ENCODE measurements at places on chromosomes 12 and 14.
A peak's percentile ranks its signal among the peaks of the same experiment; 100 is the strongest.

DNA sequence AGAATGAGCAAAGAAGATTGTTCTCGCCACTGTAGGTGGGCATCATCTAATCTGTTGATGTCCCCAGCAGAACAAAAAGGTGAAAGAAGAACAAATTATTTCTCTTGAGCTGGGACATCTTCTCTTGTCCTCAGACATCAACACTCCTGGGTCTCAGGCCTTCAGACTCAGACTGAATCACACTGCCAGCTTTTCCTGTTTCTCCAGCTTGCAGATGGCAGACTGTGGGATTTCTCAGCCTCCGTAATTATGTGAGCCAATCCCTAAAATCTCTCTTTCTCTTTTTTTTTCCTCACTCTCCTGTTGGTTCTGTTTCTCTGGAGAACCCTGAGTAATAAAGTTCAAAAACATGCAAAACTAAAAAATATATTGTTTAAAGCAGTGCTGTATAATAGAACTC lies 3.7 kb upstream of the TMPRSS12 start:
- no peak for DNase-seq

GRCh38 chr14:24418492-24418873 lies 11.0 kb downstream of the CBLN3 start:
- no peak for DNase-seq

DNA sequence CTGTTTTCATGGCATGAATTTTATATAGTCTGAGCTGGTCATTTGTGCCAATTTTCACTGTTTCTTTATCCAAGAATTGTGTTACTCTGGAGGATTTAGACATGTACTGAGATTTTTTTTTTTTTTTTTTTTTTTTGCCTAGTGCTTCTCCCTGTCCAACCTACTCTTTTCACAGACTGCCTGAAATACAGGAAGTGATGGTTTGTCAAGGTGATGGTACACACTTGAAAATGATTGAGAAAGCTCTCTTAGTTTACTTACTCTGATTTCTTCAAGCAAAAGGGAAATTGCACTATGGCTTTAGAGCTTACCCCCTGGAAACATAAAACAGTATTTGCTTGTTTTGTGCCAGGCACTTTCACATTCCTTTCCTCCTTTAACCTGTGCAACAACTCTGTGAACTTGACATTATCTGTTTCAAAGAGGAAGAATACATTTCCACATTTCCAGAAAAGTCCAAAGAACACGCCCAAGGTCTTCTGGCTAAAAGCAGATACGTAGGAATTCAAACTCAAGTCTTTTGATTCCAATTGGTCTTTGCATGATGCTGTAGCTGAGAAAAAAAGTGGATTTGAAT lies 181.1 kb downstream of the SLC15A5 start:
- no peak for DNase-seq

DNA sequence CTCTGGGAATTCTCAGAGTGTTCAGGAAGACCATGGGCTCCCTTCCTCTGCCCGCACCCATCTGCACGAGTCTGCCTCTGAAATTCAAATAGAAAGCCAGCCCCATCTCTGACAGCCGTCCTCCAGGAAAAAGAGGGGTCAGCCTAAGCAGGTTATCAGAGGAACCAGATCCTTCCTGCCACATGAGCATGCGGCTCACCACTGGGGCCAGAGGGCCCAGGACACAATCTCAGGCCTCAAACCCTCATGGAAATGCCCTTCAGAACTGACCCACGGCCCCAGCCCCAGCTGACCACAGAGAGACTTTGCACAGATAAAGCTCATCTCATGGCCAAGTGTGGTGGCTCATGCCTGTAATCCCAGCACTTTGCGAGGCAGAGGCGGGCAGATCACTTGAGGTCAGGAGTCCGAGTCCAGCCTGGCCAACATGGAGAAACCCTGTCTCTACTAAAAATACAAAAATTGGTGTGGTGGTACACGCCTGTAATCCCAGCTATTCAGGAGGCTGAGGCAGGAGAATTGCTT lies 23.2 kb downstream of the PXN start:
- no peak for DNase-seq

DNA sequence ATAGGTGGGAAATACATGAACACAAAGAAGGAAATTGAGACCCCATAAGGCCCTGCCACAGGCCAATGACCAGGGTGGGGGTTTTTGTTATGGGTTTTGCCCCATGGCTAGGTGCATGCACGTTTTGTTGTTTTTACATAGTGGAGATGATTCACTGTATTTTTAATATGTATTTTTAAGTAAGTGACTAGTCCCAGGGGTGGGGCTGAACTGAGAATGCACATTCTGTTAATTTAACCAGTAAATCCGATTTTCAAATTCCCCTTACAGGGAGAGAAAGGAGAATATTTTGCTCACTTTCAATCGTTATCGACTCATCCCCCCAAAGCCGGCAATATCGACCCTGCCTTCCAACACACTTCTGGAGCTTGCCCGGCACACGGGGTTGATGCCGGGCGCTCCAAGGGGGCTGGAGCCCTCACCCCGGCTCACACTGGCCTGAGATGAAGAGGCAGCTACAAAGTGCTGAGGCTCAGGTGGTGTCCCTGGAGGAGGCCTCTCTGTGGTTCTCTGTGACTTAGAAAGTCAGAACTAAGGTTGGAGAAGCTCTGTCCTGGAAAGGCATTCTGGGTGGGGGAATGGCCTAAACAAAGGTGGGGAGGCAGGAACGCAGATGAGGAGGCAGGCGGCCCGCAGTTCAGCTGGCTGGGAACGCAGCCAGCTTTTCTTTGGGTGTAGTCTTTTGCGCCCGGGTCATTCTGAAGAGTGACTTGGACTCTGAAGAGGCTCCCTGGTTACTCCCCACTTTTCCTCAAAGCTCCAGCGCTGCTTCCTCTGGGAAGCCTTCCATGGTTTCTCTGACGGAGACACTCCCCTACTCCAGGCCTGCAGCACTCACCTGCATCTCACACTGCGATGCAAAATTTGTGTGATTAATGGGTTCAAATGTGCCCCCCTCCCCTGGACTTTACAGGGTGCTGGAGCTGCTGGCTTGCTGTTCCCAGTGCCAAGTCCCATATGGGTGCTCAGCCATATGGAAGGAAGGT lies 50.7 kb upstream of the DLK1 start:
- DNase-seq = no peak

DNA sequence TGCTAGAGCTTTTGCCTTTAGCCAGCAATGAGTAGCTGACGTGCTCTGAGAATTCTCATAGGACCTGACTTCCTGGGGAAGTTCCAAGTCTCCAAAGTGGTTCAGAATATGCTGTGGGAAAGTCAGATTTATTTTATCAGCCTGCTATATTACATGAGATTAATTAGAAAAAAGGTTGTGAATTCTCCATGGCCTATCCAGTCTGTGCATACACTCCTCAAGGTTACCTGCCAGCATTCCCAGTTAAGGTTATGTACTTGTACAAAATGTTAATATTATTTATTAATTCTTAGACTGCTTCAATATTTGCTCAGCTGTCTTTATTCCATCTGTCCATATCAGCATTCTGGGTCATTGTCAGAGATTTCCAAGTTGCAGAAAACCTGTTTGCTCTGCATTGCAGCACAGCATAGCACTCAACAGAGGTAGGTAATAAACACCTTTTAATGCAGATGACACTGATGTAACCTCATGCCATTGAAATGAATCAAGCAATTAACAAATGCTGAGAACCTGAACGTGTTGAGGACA lies 2.7 kb upstream of the SEL1L start:
- DNase-seq = no peak

DNA sequence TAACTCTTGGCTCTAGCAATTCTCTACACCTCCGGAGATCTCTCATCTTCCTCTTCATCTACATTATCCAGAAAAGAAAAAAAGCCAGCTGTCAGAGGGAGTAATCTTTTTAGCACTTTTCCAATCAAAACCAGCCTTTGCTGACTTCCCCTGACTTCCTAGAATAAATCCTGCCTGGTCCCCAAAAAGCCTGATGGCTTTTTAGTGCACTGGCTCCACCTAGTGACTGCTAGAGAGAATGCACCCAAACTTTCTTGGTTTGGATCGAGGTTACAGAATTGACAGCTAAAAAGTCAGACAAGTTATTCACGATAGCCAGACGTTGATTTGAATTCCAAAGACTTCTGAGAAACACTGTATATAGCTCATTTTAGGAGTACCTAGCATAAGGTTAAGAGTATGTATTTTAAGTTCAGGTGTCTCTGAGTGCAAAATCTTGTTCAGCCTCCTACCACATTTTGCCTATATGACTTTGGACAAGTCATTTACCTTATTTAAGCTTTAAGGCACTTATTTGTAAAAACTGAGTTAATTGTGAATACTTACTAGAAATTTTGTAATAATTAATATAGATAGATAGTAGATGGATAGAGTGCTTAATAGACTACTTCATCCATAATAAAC lies 185.7 kb upstream of the GRIN2B start:
- DNase-seq = peak; percentile 6

GRCh38 chr14:30077946-30078345 lies 150.3 kb upstream of the PRKD1 start:
- no peak for DNase-seq

GRCh38 chr12:21831791-21832344 lies 57.4 kb upstream of the KCNJ8 start:
- no peak for DNase-seq

DNA sequence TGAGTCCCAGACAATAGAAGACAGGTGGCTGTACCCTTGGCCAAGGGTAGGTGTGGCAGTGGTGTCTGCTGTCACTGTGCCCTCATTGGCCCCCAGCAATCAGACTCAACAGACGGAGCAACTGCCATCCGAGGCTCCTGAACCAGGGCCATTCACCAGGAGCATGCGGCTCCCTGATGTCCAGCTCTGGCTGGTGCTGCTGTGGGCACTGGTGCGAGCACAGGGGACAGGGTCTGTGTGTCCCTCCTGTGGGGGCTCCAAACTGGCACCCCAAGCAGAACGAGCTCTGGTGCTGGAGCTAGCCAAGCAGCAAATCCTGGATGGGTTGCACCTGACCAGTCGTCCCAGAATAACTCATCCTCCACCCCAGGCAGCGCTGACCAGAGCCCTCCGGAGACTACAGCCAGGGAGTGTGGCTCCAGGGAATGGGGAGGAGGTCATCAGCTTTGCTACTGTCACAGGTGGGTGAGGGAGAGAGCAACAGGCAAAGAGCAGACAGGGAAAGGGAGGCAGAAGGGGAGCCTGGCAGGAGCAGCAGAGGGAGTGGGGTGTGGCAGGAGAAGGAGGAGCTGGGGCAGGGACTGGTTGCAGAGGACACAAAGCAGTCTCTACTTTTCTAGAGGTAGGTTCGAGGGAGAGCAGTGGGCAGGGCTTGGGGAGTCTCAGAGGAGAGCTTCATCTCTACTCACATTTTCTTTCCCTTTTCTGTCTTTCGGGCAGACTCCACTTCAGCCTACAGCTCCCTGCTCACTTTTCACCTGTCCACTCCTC lies 452 bp downstream of the INHBE start:
- DNase-seq = no peak

- DNase-seq = no peak
Measured at GRCh38 chr14:42855085-42855484, 1248.4 kb downstream of the LRFN5 start.

GRCh38 chr12:123237646-123238329 lies 4.6 kb downstream of the MTRFR start:
- peak; percentile 79 for DNase-seq

- DNase-seq = no peak
Measured at GRCh38 chr12:26359576-26359975, 164.2 kb downstream of the SSPN start.

DNA sequence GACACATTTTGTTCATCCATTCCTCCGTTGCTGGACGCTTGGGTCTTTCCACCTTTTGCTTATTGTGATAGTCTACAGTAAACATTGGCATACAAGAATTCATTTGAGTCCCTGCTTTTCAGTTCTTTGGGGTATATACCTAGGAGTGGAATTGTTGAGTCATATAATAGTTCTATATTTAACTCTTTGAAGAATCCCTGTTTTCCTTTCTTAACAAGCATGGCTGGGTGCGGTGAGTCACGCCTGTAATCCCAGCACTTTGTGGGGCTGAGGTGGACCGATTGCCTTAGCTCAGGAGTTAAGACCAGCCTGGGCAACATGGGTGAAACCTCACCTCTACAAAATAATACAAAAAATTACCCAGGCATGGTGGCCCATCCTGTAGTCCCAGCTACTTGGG lies 75.4 kb downstream of the CCDC92 start:
- no peak for DNase-seq

GRCh38 chr12:76178452-76178851 lies 94.0 kb upstream of the NAP1L1 start:
- DNase-seq = no peak

DNA sequence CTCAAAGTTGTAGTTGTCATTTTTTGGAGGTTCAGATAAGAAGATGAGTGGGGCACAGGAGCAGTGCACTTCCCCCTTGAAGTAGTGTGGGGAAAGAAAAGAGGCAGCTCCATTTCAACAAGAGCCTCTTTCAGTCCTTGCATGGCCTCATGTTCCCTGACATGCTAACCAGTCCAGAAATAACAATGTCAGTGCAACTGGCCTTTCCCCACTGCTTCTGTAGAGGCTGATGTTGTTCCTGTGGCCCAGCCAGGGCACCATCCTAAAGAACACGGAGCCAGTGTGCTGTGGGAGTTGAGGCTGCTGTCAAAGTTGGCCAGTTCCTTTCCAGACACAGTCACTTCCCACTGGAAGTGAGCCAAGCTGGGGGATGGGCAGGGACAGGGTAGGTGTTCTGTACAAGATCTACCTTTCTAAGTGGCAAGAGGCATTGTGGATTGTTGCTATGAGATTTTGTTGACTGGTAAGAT lies 77.7 kb upstream of the SLC38A2 start:
- no peak for DNase-seq

DNA sequence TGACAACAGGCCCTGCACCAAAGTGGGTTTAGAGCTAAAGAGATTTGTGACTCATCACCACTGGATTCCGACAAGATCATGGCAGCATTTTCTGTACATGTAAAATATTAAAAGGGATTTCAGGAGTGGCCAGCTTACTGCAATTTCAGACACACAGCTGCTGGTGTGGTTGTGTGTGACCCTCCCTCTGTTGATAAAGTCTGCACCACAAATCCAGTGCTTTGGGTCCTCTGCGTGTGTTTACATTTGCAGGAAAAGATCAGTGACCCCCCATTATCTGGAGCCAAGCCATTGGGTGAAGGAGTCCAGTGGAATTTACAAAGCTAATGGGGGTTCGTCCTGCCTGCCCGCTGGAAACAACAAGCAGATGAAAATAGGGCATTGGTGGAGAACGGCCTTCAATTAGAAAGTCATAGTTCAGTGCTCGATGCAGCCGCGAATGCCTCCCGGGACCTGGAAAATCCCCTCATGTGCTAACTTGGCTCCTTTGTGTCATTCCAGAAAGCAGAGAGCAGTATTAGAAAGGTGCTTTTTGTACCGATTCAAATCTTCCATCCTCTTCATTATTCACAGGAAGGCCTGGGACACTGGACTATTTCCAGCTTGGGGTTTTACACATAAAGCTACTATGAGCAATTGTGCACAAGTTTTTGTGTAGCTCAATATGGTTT lies 188.5 kb upstream of the TMEM132C start:
- no peak for DNase-seq

GRCh38 chr12:99523853-99524252 lies 123.7 kb upstream of the GARIN6 start:
- DNase-seq = no peak

DNA sequence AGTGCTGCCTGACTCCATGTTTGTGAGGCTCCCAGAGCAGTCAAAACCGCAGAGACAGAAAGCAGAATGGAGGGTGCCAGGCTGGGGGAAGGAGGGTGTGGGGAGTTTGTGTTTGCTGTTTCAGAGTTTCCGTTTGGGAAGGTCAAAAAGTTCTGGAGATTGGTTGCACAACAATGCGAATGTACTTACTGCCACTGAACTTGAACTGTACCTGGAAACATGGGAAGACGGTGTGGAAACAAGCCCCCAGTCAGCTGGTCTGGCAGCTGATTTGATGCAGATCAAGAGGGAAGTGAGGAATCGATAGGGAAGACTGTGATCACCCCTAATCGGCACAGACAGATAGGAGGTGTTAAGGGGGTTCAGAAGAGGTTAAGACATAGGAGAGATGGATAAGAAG lies 35.3 kb upstream of the INF2 start:
- DNase-seq = no peak
